ENCODE measurements at places on chromosomes 7 and 10.
A peak's percentile ranks its signal among the peaks of the same experiment; 100 is the strongest.

DNA sequence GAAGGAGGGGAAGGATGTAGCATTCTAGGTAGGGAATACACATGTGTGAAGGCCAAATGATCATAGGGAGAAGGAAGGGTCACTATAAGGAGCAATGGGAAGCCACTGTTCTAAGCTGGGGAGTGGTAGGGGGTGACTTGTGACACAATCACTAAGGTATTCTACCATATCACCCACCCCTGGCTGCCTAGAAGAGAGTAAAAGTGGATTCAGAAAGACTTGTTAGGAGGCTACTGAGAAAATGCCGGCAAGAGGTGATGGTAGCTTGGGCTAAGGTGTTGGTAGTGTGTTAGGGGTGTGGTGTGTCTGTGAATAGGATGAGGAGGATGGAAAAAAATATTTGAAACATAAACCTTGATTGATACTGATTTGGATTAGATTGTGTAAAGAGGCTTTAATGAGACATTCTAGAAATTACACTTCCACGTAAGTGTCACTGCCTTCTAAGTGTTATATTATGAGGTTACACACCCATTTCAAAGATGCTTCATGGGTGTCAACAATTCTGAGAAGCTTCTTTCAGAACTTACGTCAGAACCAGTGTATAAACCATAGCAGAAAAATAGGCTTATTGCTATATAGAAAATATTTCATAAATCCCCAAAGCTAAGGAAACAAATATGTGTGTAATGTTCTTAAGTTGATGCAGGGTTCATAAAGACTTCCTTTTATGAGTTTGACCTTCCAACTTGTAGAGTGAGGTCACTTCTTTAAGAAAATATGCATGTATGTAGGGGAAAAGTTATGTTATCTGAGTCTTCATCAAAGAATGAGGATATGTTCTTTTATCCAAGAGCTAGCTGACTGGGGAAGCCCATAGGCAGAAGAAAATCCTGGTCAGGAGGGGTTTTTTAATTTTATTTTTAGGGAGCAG is 5.6 kb upstream of the BPGM start:
- no peak for DNase-seq

DNA sequence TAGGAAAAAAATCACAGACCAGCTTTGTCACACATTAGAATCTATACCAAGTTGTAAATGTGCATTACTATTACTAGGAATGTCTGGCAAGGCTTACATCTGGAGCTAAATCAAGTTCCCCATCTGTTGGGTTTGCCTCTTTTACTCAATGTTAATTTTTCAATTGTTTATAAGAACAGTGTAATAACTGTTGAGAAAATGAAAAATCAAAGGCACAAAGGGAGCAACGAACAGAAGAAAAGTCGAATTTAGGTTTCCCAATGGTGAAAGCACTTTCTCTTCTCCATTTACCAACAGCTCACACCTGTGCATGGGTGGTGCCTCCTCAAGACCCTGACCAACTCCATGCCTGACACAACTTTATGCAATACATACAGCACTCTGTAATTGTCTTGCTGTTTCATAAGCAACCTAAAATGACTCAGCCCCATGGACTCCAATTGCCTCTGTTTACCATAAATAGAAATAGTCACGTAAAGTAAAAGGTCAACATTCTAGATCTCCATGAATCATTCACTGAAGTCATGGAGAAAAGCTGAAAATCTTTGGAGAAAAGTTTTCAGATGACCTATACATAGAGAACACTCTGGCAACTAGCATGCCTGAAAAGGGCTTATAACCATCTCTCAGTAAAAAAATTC is 95.5 kb upstream of the KCNIP2 start:
- peak; percentile 29 for DNase-seq

GRCh38 chr7:139124084-139124914 is 14.8 kb upstream of the ZC3HAV1 start:
- DNase-seq = no peak

DNA sequence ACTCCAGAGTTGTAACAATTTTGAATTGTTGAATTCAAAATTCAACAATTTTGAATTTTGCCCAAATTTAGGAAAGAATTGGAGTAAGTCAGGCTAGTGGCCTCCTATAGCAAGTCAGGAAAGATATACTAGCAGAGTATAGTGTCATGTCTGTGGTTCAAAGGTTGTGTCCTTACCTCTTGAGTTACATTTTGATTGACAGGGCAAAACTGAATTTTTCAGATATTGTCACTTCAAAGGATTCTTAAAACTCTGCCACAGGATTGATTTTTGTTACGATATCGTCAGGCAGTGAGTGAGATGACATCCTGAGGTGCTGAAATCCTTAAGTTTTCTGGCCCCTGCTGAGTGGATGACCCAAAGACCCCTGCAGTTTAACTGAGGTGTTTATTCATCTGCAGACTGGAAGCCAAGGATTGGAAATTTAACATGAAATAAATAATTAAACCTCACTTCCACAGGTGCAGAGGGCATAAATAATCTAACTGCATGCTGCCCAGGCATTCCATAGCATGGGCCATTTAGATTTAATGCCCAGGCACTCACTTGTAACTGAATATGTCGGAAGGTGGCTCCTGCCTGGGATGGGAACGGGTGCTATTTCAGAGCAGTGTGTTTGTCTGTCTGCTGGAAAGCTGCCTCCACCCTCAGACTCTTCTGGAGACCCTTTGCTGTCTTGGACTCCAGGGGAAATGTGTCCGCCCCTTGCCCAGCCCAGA is 50.8 kb downstream of the RBM20 start:
- DNase-seq = no peak

- no peak for DNase-seq
Measured at GRCh38 chr7:139827042-139827441, 2.0 kb upstream of the TBXAS1 start.

DNA sequence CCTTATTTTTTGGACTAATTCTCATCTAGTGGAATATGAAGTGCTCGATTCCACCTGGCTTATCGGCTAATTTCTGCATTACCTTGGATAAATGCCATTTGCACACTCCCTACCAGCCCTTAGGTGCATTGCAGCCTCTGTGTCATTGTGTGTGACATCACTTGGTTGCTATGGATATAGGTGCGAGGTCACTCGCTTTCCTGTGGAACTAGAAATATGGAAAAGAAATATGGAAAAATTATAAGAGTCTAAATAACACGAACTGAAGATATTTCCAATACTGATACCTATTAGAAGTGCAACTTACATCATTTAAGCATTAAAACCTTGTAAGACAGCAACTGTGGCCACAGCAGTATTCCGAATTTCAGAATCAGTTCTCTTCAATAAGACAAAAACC is 2.0 kb downstream of the YWHAG start:
- DNase-seq = no peak

DNA sequence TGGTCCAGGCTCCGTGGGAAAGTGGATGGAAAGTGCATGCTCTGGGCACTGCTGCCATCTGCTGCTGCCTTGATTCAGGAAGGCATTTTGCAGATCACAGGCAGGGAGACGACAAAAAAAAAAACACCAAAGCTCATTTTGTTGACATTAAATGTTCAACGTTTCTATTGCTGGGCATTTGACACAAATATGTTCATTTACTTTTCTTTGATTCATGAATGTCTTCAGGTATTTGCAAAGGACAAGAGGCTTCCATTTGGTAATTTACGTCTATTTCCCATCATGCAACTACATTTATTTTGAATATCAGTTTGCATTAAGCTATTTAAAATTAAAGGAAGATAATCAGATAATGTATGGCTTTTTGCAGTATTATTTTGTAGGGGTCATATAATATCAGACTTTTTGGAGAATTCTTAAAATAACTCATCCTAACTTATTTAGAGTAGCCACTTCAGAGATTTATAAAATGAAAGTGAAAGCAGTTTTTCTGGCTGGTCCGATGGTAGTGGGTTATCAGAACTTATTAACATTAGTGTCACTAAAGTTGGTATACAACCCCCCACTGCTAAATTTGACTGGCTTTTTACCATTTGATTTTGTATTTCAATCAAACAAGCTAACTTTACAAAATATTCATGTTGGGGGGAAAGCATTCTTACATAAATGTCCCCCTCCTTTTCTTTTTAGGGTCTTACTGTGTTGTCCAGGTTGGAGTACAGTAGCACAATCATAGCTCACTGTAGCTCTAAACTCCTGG is 65.3 kb downstream of the PDIA4 start:
- DNase-seq = peak; percentile 67

DNA sequence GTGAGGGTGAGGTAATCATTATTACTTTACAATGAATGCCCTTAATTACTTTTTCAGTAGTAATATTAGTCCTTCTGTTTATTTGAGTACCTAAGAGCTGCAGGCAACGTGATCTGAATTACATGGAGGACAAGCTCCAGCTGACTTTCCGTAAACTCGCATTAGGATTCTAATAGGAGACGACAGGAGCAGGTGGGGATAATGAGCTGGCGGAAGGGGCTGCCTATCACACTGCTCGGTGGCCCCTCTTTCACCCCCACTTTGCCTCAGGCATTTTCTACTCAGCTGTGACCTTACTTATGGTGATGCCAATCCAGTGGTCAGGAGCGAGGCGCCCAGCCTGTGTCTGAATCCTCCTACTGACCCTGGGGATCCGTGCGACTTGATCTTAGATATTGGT is at the start of gene C7orf33:
TSS of gene C7orf33 (plus strand) at position 296 of the 400 bp plus-strand sequence. CDS start 160 bp downstream, outside the sequence.
- no peak for DNase-seq

- DNase-seq = no peak
Measured at GRCh38 chr10:69007260-69007659, 18.7 kb downstream of the KIFBP start.

DNA sequence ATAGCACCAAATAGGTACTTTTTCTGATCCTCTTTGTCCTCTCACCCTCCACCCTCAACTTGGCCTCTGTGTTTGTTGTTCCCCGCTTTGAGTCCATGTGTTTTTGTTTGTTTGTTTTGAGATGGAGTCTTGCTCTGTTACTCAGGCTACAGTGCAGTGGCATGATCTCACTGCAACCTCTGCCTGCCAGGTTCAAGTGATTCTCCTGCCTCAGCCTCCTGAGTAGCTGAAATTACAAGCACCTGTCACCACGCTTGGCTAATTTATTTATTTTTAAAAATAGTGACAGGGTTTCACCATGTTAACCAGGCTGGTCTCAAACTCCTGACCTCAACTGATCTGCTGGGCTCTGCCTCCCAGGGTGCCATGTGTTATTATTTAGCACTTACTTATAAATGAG is 5.3 kb downstream of the ZNF273 start:
- no peak for DNase-seq

GRCh38 chr10:110568055-110568735 is 700 bp downstream of the SMC3 start:
- peak; percentile 3 for DNase-seq

DNA sequence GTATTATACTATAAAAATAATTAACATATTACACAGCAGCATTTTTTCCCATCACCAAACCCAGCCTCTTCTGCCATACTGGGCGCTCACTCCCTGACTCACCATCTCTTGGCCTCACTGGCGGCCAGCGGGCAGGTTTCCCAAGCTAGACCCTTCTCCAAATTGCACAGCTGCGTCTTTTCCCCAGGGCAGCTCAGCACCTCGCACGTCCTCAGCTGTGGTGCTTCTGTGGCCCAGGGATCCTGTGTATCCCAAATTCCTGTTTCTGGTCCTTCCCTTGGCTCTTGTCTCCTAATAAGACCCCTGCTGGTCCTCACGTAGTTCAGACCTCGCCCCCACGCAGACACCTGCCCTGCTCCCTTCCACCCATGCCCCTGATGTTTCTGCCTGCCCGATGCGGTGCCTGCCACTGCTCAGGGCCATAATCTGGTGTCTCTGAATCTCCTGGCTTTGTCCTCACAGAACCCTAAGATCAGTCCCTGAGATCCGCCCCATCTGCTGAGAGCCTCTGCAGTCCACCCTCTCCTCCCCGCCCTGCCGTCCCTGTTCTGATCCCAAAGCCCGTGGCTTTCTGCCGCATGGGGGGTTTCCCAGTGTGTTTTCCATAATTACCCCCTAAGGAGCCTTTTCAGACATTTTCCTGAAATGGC is 290.1 kb downstream of the TCERG1L start:
- no peak for DNase-seq

- no peak for DNase-seq
Measured at GRCh38 chr10:99733366-99733765, 1.3 kb downstream of the CUTC start.

DNA sequence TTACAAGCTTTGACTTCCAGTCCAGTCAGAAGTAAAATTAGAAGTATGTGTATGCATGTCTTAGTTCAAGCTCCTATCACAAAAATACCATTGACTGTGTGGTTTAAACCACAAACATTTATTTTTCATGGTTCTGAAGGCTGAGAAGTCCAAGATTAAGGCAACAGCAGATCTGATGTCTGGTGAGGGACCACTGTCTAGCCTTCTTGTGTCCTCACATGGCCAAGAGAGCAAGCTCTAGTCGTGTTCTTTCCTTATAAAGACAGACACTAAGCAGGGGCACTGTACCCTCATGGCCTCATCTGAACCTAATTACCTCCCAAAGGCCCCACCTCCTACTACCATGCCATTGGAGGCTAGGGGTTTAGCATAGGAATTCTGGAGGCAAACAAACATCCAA is 41.3 kb upstream of the ARL4A start:
- DNase-seq = no peak

GRCh38 chr7:134140889-134141867 is 14.0 kb downstream of the LRGUK start:
- DNase-seq = peak; percentile 35

GRCh38 chr7:43072530-43072929 is 39.9 kb upstream of the HECW1 start:
- no peak for DNase-seq

- DNase-seq = no peak
Measured at GRCh38 chr7:9958486-9958885, 1015.2 kb upstream of the PHF14 start.

GRCh38 chr10:29205787-29206186 is 83.1 kb upstream of the LYZL1 start:
- DNase-seq = no peak

DNA sequence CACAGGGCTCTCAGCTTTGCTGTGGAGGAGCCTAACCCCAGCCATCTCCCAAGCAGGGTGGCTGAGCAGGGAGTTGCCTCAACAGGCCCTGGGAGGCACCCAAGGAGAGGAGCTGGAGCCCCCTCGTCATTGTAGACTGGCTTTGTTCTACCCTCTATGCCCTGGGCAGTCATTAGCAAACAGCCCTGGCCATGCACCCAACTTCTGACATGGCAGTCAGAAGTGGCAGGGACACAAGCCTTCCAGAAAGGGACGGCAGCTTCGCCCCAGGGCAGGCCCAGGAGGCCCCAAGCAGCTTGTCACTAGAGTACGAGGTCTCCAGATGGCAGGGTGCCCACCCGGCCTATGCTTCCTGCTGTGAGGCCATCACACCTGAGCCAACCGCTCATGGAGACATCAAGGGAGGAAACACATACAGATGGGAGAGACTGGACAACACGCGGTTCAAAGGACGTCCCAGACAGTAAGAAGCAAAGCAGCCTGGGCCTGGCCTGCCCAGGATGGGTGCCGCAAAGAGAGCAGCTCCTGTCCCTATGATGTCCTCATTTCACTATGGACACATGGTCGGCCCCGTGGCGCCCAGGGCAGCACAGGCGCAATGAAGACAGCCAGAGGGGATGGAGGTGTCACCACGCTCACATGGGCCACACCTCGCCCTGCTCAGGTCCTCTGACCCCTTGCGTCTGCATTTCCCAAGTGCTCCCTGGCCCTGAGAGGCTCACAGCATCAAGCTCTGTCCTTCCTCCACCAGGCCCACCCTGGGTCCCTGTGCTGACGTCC is 190.9 kb upstream of the CXCL12 start:
- DNase-seq = no peak

- no peak for DNase-seq
Measured at GRCh38 chr7:106456329-106456728, 171.5 kb upstream of the NAMPT start.
